ENCODE measurements at places on chromosomes 1 and 21.
A peak's percentile ranks its signal among the peaks of the same experiment; 100 is the strongest.

DNA sequence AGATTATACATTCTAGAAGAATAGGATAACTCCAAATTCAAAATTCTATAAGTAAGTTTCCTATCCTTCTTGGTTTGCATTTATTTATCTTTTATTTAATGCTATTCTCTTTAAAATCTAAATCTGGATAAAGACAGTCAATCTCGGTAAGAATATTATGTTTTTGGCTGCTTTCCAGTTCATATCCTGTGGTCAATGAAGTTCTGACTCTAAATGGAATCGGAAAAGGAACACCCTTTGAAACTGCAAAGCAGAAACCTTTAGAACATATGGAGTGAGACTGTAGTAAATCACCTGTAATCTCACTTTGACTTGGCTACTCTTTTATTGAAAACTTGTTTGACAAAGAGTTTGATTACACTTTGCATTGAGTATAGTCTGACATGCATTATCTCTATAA is 85.2 kb downstream of the KIFAP3 start:
- DNase-seq, result no peak

DNA sequence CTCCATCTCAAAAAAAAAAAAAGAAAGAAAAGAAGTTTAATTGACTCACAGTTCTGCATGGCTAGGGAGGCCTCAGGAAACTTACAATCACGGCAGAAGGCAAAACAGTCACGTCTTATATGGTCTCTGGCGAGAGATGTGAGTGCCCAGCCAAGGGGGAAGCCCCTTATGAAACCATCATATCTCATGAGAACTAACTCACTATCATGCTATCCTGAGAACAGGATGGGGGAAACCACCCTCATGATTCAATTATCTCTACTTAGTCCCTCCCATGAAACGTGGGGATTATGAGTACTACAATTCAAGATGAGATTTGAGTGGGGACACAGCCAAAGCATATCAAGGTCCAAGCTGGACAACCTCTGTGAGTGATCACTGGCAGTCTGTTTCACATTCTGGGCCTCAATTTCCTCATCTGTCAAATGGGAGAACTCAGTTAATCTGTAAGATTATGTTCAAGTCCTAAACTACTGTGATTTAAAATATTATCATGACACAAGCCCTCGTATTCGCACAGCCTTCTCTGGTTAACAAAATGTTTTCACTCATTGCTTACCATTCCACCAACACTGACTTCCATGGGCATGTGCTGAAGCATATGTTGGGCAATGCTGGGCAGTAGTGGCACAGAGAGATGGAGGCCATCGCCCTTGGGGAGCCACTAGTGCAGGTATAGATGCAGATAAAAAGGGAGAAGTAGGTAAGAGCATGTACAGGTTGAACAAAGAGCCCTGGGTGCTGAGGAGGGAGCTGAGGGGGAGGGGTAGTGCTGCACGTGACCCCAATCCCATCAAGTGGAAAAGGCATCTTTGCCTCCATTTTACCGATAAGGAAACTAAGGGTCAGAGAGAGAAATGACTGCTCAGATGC is 46.2 kb upstream of the SLC2A1 start:
- DNase-seq, result no peak

DNA sequence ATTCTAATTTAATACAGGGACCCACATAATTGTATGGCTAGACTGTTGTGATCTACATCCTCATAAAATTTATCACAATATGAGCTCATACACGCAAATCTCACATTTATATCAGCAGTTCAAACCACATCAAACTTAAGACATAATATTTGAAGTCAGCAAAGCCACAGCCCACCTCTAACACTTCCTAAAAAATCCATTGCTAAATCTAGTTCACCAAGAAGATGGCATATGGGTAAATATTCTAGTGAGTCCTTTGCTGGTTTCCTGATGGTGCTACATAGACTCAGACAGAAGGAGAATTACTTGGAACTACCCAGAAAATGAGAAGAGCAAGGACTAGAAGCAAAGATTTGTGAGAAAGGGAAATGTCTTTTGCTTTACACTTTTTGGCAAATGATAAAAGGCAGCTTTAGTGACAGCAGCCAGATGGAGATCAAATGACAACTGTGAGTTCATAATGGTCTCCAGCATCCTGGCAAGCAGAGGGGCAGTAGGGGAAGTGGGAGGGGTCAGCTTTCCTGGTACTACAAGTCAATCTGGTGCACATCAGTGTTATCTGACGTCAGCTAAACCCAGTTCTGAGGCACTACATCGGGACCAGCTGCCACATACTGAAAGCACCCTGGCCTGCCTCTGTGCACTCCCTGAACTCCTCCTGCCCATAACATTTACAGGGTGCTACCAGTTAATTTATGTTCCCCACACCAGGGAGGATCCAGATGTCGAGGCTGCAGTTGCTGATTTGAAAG is 10.6 kb upstream of the GADD45A start:
- peak; percentile 68 for DNase-seq

- DNase-seq, result no peak
Observed at GRCh38 chr21:23356905-23357304, 2250.4 kb downstream of the MRPL39 start.

- DNase-seq, result no peak
Observed at GRCh38 chr1:118659646-118660045, 328.5 kb downstream of the TBX15 start.

DNA sequence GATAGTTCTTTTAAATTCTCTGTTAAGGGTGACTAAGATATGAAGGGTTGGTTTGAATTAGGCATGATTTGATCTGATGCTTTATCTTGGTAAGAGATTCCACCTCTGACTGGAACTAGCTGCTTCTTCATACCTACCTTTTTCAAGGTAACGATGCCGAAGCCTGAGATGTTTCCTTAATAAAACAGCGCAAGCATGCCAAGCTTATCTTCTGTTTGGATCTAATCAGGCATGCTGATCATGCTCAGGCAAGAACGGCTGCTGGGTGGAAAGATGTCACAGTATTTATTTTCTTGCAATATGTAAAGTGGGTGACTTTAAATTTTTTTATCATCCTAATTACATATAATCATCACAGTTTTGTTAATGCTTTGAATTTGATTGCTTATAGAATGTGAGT is 148.7 kb downstream of the ADGRL2 start:
- peak; percentile 4 for DNase-seq

GRCh38 chr1:160367516-160367900 is 637 bp downstream of the NHLH1 start:
- DNase-seq, result no peak

GRCh38 chr1:175124861-175125260 is 57.2 kb downstream of the TNN start:
- no peak for DNase-seq

DNA sequence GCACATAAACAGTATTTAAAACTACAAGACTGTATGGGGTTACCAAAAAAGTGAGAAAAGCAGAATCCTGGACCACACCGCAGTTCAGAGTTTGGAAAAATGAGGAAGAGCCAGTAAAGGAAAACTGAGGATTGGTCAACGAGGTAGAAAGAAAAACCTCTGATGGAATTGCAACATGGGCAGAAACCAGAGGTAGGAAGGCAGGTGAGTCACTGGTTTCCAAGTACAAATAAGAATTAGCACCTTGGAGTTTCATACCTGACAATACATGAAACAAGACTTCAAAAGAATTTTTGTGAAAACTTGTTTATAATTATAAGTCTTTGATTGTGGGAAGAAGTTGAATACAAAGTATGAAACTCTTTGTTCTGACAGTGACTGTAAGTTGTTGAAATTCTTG is 533.7 kb upstream of the DAB1 start:
- DNase-seq, result no peak

- DNase-seq, result no peak
Observed at GRCh38 chr1:9080705-9081291, 11.4 kb upstream of the SLC2A5 start.

GRCh38 chr1:77228836-77229235 is 9.6 kb upstream of the PIGK start:
- no peak for DNase-seq

GRCh38 chr1:164443166-164443565 is 115.8 kb upstream of the PBX1 start:
- DNase-seq, result no peak

- DNase-seq, result no peak
Observed at GRCh38 chr21:28805885-28806284, 186.8 kb downstream of the LTN1 start.

- DNase-seq, result no peak
Observed at GRCh38 chr1:209318181-209319056, 265.1 kb upstream of the CAMK1G start.

DNA sequence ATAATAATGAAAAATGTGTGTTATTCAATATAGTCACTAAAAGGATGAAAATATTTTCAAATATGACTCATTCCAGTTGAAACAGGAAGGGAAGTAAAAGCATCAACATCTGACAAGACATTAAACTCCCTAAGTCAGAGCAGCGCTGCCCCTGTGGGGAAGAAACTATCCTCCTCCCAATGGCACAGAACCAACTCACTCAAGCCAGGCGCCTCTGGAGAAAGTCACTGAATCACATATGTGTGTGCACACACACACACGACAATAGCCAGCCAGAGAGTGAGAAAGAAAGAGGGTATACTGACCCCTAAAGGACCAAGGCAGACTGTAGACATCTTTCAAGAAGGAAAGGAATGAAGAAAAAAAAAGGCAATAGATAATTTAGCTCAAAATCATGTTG is 126.9 kb downstream of the SETD4 start:
- DNase-seq, result no peak

- no peak for DNase-seq
Observed at GRCh38 chr21:41769521-41769920, 2.7 kb upstream of the RIPK4 start.

- DNase-seq, result no peak
Observed at GRCh38 chr1:68442822-68443556, 6.8 kb downstream of the RPE65 start.

GRCh38 chr1:233514946-233515391 is 98.9 kb upstream of the KCNK1 start:
- DNase-seq, result no peak

DNA sequence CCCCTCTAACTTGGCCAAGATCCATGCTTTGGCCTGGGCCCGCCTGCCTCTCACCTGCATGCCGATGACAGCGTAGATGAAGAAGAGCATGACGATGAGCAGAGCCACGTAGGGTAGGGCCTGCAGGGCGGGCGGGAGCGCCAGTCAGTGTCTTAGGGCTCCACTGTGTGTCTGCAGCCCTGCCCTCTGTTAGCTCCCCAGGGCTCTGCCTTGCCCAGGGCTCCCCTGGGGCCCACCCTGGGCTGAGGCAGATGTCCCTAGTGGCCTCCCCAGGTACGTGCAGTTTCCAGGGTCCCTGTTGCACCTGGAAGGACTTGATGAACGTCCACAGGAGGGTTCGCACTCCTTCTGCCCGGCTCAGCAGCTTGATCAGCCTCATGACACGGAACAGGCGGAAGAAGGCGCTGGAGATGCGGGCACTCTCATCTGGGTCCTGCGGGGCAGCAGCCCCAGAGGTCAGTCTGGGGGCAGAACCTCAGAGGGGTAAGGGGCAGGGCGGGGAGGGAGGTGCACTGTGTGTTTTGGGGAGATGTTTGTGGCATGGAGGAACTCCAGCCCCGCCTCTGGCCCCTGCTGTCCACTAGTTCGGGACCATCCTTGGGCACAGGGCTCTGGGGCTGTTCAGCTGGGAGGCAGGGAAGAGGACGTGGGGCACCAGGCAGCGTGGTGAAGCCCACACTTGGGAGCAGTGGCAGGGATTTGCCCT is 29.8 kb upstream of the KIF21B start:
- DNase-seq, result no peak

DNA sequence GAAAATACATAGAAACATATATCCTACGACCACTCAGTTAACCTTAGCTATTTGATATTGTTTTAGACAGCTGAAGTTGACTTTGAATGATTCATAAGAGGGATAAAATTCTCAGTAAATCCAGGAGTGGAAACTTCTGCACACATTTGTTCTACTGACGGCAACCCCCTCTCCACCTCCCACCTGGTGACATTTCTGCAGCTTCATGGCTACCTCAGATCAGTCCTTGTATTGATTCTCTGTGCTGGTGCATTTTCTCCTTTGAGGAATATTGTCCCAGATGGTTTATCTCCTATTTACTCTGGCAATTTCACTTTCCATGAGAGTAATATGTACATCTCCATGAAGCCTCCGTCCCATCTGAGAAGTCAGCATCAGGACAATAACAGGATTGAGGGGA is 57.7 kb upstream of the COA6 start:
- DNase-seq, result no peak

DNA sequence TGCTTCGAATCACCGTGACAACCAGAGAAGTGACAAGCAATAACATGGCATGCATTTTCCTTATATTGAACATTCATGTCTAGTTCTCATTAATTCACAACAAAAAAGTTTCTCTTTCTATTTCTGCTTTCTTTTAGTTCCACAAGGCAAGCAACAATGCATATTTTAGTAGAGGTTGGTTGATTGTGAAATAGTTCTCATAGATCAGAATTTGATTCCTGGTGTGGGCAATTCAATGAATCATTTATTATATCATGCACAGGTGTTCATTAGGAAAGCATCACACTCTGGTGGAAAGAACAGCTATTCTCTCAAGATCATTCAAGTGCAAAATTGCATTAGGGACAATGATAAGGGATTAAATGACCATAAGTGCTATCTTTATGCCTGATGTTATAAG is 980.9 kb downstream of the BRINP3 start:
- no peak for DNase-seq

- no peak for DNase-seq
Observed at GRCh38 chr1:78619446-78619802, 824 bp upstream of the IFI44L start.

GRCh38 chr1:214413315-214413714 is 132.4 kb downstream of the SMYD2 start:
- DNase-seq, result no peak

GRCh38 chr1:170657275-170657853 is 6.6 kb upstream of the PRRX1 start:
- peak; percentile 42 for DNase-seq

GRCh38 chr1:39947260-39947659 is 7.7 kb upstream of the MFSD2A start:
- DNase-seq, result no peak

- DNase-seq, result no peak
Observed at GRCh38 chr1:231190456-231190855, 28.6 kb downstream of the TRIM67 start.

GRCh38 chr1:9388335-9389180 is 95.9 kb downstream of the SPSB1 start:
- DNase-seq, result no peak

DNA sequence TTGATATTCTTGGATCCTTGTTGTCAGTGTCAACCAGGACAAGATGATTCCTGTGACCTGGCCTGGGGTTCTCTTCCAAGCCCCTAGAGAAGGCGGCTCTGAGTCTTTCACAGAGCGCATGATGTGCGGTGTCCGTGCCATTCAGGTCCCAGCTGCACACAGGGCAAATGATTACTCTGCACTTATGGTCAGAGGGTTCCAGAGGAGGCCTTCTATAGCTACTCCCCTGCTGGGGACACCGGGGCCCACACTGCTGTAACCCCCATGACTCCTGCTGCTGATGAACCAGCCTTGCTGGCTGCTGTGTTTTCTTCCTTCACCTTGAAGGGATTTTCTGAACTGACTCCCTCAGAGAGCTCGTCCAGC is 1.5 kb downstream of the PTGFRN start:
- DNase-seq, result no peak

- DNase-seq, result no peak
Observed at GRCh38 chr1:145926686-145927062, 610 bp downstream of the RBM8A start.

Data from NCI-H1105 (cell line).